ENCODE measurements at places on chromosomes 4 and X.

DNA sequence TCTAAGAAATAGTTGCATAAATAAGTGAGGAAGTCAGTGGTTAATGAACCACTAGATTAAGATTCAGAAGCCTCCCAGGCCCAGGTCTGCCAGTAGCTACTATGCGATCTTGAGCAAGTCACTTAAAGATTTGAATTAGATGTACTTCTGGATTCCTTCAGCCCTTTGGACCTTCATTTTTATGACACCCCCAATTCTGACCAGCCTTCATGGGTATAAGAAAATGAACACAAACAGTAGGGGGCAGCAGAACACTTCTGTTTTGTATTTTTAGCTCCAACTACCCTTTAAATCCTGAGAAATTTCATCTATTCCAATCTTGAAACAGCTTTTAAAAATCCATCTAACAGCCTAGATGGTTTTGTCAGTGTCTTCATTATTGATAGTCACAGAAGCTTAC, 19.0 kb downstream of the TMEM47 start:
- no peak for DNase-seq

DNA sequence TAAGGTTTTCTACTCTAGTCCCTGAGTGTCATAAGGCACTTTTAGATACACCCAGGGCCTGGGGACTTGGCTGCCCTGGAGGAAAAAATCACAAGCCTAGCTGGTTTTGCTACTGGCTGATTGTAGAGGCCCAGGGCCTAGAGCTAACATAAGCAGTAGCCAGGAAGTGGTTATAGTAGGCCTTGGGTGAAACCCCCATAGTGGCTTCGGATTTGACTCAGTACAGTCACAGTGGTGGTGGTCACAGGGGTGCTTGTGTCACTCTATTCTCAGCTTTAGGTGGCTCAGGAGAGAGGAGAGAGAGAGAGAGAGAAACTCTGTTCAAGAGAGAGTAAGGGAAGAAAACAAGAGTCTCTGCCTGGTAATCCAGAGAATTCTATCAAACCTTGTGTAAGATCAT, 194.5 kb upstream of the EDA2R start:
- DNase-seq: no peak

DNA sequence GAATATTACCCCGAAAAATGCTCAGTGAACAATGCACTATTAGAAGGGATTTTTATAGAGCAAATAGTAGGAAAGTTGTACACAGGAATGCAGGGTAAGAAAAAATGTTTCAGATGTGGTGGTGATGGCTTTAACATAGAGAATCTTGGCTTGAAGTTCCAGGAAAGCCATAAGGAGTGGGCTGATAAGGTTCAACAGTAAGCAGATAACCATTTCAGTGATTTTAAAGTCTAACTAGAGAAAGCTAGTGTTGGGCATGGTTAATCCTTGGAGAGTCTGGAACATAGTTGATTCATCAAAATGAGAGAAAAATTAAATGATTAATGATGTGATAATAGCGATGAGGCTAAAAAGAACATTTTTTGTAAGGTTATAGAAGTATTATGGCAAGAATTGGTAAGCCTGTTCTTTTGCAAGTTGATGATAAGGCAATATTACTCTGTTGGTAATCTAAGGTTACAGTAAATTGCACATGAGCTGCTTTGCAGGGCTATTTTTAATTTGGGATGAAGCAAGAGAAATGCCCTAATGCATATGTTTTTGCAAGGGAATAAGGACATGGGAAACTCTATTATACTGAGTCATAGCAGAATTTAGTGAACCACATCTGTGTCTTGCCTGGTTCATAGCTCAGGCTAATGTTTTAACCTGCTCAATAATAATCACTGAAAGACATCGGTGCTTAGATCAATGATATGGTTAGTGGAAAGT, 44.3 kb downstream of the GALNTL6 start:
- DNase-seq: no peak

DNA sequence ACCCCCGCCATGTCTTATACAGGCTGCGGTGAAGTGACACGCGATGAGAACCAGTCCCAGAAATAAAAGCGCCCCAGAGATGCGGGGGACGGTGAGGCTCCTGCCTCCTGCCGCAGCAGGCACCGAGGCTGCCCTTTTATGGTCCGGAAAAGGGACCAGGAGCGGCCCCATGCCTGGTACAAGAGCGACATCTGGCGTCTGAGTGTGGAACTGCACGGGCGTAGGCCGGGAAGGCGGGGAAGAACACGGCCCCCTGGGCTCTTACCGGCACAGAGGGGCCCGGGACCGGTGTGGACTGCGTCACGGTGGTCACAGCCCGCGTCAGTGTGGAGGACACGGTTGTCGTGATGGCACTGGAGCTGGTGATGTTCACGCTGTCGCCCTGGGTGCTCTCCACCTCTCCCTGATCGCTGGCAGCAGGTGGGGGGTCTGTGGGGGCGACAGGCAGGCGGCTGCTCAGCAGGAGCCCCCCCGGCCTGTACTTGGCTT, 8.9 kb upstream of the RENBP start:
- DNase-seq: peak; percentile 62

- no peak for DNase-seq
Observed at GRCh38 chrX:102652031-102652688, 877 bp downstream of the GPRASP1 start.

GRCh38 chrX:47772764-47773163, 63.9 kb upstream of the ZNF81 start:
- no peak for DNase-seq

DNA sequence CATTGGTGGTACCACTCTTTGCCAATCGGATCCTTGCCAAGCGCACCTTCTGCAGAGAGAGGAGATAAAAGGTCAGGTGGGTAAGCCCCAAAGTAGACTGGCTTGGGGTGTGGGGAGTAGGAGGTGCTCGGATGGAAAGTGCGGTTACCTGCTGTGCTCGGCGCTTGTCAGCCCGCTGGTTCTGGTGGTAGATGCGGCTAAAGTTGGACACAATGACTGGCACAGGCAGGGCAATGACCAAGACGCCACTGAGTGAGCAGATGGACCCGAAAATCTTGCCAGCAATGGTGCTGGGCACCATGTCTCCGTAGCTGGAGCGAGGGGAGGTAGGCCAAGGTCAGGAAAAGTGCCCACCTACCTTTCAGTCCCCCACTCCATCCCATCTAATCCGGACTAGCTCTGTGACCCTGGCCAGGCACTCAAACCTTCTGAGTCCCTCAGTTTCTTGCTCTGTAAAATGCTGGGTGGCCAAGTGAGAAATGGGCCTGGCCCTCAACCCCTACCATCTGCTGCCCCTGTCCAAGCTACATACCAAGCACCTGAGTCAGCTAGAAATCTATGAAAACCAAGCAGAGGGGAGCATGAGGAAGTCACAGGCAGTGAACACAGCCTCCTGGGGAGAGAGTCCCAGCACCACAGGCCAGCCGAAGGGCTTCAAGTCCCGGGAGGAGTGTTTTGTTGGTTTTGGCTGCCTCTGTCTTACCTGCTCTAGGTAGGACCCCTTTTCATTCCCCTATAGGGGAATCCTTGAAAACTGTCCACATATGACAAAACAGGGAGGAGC, 4.7 kb downstream of the KCND1 start:
- DNase-seq: no peak

- no peak for DNase-seq
Observed at GRCh38 chr4:39855909-39856512, 121.7 kb downstream of the PDS5A start.

DNA sequence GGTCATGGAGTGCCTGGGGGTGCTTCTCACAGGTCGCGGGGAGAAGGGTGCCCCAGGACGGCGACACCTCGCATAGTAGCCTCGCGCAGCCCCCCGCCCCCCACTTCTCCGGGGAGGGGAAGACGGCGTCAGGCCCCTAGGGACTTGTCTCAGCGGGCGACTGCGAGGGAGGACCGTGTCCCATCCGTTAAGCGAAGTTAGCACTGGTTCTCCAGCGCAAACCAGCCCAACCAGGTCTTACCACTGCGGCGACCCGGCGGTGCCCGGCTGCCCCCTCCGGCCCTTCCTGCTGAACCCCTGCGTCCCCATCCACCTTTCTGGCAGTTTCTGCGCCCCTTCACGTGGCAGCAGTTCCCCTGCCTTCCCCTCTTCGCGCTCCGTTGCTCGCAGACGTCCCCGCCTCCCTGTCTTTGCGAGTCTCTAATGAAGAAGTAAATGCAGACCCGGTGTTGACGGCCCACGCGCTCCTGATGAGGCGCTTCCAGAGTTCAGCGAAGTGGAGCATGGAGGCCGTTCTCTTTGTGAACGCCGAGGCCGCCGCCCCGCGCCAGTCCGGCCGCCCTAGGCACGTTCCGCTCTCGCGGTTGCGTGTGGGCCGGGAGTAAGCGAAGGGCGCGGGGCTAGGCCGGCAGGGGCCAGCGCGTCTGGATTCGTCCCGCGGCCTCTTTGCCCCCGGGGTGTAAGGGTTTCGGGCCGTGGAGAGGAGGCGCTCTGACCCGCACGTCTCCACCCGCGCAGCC, 3.0 kb downstream of the SLIT2 start:
- DNase-seq: no peak

DNA sequence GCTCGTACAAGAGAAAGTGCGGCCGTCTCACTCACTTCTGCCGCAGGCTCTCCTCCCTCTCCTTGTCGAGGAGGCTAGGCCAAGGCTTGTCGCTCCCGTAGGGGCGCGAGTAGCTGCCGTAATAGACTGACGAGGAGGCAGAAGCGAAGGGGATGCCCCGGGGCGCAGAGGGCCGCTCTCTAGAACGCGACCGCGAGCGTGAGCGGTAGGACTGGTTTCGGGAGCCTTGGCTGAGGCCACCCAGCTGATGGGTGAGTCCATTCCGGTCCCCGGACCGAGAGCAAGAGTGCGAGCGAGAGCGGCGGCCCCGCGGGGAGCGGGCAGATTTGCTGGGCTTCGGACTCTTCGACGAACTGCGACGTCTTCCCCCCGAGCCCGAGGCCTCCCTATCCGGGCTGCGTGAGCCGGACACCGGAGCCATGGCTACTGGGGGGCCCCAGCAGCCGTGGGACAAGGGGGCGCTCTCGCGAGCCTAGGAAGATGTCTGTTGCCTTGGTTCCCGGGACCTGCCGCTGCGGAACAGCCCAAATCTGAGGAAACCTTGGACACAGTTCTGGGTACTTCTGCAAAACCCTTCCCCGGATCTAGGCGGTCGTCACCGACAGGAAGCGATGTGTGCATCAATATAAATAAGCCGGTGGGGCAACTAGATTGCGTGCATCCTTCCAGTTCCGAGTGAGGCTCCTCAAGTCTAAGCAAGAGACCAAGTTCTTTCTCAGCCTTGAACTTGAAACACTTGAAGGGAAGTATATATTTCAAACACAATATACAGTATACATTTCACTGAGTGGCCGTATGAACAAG, at the start of gene NKAP:
TSS of gene NKAP (minus strand) at position 567 of the 804 bp plus-strand sequence. CDS start at position 421, 146 bp downstream.
- peak; percentile 61 for DNase-seq

DNA sequence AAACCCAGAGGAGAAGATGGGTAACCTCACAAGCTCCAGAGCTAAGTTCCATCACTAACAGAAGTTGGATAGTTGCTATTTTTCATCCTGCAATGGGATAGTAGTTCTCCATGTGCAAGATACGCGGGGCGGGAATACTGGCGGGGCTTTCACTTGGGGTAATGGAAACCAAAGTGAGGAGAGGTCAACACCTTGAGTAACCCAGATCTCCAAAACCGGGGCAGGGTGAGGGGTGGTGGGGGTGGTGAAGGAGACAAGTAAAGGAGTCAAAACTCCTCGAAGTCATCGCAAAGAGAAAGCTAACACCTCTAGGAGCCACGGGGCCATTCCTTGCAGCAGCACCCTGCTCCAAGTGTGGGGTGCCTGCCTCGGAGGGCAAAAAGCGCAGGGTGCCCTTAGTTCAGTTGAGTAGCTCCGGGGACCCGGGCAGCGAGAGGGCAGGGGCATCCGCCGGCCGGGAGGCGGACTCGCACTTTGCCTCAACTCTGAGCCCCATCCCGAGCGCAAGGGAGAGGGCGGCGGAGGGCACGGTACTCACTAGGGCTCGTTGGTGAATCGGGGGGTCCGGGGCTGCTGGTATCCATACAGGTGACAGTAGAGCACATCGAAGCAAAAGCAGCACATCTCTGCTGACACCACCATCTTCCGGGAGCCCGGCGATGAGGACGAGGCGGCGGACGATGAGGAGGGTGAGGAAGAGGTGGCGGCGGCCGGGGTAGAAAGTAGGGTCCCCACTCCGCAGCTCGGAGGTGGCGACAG, 645 bp downstream of the AMMECR1 start:
- DNase-seq: no peak

GRCh38 chr4:137531168-137531985, 917 bp downstream of the PCDH18 start:
- DNase-seq: no peak

DNA sequence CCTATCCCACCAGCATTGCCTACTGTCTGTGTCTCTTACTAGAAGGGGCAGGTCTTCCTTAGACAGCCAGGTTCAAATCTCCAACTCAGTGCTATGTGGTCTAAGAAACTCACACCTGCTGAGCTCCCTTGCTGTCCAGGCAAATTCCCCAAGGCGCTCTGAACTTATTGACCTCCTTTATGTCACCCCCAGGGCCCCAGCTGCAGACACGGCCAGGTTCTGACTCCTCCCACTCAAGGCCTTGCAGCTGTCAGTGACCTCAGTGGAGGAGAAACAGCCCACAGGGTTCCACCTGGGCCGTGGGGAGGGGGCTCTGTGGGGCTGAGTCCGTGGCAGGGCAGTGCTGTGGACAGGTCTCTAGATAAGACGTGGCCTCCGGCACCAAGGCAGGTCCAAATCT, 42.1 kb upstream of the PSAPL1 start:
- DNase-seq: no peak

GRCh38 chr4:96729641-96730040, 889.7 kb downstream of the PDHA2 start:
- DNase-seq: no peak

DNA sequence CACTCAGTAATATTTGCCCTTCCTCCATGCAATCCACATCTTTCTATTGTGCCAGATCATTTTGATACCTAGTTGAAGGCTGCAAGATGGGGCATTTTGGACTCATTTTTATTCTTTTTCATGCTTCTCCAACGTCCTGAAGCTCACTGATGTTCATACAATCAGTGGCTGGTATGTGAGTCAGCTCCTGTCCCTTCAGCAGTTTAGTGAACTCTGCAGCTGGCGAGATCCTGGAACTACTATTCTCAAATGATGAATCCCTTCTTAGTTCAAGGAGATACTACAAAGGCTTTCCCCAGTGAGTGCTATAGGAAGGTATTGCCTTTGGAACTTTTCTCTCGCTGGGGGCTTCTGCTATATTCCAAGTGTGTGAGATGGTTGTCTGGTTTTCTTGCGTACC, 9.6 kb upstream of the CCDC149 start:
- no peak for DNase-seq

GRCh38 chr4:3346146-3346545, 53.3 kb downstream of the RGS12 start:
- no peak for DNase-seq

GRCh38 chrX:13412208-13412600, 92.4 kb upstream of the ATXN3L start:
- DNase-seq: no peak
